ENCODE measurements at places on chromosomes 3 and 15.
A peak's percentile ranks its signal among the peaks of the same experiment; 100 is the strongest.

DNA sequence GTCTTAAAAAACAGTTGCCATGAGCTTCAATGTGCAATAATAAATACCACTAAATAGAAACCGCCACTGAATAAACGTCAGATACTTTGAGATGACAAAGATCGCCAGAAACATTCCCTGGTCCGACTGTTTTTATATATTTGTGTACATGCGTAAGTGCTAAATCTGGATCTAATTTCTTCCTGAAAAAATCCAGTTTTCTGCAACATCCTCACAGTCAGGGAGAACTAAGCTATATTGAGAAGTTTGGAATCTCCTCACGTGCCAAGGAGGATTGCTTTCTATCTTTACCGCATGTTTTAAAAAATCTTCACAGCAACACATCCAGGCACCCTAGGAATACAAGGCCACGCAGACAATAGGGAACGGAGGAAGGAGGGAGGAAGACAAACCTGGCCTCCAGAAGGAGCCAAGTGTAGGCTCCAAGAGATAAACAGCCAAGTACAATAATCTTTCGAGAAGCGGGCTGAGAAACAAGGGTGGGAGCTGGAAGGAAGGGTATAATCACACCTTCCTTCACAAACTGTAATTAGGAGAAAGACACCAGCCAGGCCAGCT is 5.7 kb downstream of the VGLL4 start:
- DNase-seq = no peak

- DNase-seq = no peak
Observed at GRCh38 chr15:28022961-28023360, 76.2 kb downstream of the OCA2 start.

DNA sequence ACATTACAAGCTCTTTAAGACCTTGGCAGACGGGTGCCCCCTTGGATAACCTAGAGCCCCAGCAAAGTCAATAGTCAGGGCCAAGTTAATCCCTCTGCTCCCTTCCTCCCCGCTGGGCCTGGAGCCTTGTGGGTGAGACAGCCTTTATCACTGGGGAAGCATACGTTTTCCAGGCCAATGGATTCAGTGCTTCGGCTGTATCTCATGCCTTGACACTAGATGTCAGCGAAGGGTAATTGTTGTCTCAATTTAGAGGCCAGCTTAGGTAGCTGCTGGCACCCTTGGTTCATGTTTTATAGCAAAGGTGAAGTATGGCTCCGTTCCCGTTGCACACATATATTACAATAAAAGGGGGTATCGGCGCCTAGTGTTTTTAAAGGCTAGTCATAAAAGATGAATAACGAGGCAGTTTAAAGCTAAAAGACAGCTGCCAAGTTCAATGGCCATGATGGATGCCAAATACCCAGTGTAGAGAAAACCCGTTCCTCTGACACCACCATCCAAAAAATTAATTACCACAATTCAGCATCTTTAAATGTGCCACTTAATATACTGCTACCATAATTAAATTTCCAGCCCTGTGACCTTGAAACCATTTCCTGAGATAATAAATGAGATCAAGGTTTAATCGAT is 52.3 kb upstream of the BNIP2 start:
- DNase-seq = peak; percentile 95

DNA sequence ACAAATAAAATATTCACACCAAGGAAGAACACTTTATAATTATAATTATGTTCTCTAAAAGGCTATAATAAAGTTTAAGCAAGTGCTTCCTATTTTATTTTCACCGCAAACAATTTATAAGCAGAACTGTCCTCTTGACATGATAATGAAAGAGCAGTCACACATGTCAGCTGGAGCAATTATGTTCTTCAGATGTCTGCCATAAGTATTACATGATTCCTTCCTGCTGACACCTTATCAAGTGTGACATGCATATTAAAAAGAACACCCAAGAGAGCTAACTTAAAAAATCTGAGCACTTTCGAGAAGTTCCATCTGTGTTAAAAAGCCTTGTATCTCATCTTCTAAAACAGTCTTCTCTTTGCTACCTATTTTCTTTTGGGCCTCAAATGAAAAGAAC is 249.5 kb downstream of the SQOR start:
- no peak for DNase-seq

DNA sequence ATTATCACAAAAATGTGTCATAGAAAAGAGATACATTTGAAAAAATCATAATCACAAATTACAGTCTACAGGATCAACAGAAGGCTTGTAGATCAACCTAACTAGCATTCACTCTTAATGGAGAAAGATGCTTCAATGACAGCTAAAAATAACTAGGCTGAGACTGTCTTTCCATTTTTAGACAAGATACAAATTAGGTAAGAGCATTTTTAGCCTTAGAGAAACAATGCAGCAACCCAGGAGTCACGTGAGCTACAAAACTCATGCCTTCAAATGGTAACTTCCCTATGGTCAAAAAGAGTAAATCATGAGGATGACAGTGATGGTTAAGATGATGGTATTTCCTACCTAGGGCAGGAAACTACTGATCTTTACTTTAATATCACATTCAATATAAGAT is 415.4 kb downstream of the MAGI1 start:
- no peak for DNase-seq

DNA sequence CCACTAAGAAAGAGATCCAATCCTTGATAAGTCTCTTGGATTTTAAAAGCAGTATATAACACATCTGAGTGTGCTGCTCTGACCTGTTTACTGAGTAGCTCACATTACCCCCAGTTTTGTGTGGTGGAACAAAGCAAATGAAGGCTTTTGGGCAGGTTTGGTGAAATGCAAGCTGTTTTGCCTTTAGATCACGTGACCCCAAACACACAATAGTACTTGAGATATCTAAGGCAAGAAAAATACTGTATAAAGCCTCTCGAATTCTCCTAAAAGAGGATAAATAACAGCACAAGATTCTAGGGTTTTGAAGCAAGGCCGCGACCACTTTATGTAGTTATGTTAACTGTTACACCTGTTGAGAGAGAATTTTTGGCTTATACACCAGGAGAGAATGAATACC is 49.3 kb upstream of the TRIM42 start:
- DNase-seq = no peak

DNA sequence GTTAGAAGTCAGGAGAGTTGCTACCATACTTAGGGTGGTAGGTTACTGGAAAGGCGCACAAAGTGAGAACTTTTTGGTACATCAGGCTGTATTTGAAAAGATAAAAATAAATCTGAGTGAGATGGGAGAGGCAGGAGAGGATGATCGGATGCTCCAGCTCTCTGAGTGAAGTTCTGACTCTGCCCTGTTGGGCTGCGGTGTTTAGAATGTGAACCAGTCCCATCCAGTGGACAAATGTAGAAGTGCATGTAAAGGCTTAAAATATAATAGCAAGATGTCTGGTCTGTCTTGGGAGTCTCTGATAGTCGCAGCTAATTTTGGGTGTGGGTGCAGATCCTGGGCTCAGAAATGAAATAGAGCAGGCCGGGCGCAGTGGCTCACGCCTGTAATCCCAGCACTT is 30.4 kb downstream of the ACKR2 start:
- no peak for DNase-seq

- DNase-seq = no peak
Observed at GRCh38 chr3:112782491-112782890, 64.2 kb downstream of the CD200R1L start.

- no peak for DNase-seq
Observed at GRCh38 chr15:63449731-63450130, 54.7 kb upstream of the USP3 start.

GRCh38 chr15:85414495-85414894 is 34.1 kb downstream of the AKAP13 start:
- DNase-seq = no peak

GRCh38 chr3:51508255-51508654 is 8.4 kb upstream of the DCAF1 start:
- no peak for DNase-seq

DNA sequence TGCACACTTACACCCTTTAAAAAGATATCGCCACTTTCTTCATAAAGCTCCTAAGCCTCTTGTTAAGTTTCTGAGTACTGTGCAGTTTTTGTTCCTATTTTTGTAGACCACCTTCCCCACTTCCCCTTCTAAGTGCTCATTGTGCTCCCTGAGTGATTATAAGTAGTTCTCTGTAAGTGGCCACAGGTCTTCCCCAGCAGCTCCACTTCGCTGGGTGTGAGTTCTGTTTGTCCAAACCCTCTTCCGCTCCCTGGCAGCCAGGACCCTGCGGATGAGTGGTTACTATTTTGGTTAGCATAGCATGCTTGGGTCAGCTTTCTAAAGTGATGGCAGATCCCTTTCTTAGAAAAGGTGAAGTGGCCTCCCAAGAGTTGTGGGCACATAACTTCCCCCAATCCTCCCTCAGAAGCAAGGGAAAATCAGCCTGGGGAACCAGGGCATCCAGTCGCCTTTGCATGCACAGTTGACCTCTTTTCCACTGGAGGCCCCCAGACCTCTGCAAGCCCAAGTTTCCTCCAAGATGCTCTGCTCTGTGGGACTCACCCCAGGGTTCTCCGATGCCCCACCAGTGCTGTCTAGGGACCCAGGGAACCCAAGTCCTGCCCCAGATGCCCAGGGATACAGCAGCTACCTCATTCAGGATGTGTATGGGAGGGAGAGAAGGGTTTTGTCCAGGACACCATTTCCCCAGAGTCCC is 69.6 kb downstream of the ATP10A start:
- DNase-seq = no peak

DNA sequence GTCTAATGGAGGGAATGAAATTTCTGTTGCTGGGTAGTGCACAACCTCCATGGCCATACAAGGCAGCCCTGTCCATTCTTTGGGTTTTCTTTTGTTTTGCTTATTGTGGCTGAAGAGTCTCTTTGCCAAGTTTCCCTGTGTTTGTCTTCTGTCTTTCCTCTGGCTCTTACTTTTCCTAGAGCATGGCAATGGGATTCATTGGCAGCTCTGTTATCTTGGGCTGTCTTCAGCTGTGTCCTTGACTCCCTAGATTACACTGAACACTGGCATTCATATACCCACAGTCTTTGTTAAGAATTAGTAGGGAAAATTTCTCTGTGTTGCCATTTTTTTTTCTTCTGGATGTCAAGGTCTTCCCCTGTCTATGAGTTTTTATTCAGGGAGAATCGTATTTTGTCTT is 16.1 kb upstream of the DCBLD2 start:
- DNase-seq = no peak

DNA sequence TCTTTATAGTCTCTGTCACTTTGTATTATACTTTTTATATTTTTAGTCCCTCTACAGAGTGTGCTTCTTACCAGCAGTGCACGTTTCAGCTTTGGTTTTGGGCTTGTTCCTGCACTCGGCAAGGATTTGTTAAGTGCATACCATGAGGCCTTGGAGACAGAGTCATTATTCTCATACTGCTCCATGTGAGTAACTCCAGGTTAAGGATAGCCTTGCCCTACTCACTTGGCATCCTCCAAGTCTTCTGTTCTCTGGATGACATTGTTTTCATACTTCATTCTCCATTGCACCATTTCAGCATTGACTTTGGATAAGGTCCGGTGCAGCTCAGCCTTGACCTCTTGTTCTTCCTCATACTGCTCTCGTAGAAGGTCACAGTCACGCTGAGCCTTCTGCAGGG is 96.4 kb downstream of the MYH15 start:
- DNase-seq = no peak

DNA sequence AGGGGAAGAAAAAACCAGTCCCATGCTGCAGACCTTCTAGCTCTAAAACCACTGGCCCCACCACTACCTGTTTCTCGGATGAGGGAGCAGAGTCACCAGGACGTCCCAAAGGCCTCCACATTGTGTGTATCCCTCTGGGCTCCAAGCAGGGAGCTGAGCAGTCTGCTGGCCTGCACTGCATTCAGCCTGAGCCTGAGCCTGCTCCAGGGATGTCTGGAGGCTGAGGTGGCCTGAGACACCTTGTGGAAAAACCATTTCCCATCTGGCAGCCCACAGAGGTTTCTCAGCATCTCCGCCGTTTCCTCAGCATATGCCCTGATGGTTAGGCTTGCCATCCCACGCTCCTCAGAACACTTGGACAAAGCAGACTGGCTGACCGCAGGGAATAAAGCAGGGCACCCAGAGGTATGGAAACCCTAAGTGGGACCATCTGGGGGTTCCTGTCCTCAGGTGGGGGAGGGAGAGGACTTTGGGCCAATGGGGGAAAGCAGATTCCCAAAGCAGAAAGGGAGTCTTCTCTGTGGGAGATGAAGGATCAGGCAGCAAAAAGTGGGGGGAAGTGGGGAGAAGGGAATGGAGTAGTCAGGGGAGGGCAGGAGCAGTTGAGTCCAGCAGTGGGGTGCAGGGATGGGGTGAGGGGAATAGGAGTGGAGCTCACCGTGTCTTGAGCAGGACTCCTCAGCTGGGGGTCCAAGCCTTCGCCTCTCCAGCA is at the start of gene CILP:
TSS of gene CILP (minus strand) at position 704 of the 712 bp plus-strand sequence. CDS start 1,718 bp downstream, outside the sequence.
- no peak for DNase-seq

DNA sequence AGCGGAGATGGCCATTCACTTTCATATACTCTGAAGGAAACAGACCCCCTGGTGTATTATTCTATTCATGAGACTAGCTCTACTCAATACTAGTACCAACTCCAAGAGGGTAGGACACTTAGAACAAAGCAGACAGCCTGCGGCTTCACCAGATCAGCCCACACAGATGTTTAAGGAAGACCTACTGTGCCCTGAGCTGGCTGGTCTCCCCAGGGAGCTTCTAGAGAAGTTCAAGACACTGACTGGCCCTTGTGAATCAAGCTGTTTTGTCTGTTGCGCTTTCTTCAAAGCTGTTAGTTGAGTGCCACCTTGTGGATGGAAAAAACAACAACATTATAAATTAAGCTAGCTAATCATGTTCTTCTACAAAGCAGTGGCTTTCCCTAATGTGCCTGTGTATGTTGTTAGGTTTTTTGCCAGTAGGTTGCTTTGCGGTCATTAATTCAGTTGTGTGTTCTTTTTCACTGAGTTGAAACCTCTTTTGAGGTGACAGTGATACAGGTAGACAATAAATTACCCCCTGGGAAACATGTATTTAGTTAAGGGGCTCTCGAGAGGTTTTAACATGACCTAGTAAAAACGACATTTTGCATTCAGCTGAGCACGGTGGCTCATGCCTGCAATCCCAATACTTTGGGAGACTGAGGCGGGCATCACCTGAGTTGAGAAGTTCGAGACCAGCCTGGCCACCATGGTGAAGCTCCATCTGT is 64.2 kb upstream of the MYZAP start:
- DNase-seq = peak; percentile 88

DNA sequence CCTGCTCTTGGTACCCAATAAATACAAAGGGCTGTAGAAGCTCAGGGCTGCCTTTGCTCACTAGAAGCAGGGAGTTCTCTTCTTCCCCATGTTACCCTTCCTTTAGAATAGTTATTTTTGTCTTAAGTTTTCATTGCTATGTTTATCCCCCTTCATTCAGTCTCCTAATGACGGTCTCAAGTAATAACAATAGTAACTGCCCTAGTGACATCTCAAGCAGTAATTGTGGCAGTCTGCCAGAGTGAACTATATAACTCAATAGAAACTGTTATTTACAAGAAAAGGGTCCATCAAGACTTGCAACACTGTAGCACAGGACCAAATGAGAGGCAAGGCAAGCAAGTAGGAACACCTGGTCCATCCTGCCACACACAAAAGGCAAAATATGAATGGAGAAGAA is 32.5 kb upstream of the SIN3A start:
- DNase-seq = no peak

GRCh38 chr3:28117598-28117997 is 123.8 kb upstream of the CMC1 start:
- no peak for DNase-seq

- DNase-seq = no peak
Observed at GRCh38 chr3:191333298-191333880, 3.1 kb upstream of the UTS2B start.

Data from NCI-H1105 (cell line).